ENCODE measurements at places on chromosomes 4 and X.

GRCh38 chrX:102345916-102346315, 93.9 kb downstream of the NXF2B start:
- no peak for DNase-seq

- DNase-seq = no peak
Measured at GRCh38 chr4:80986011-80986410, 44.5 kb upstream of the BMP3 start.

GRCh38 chr4:66565801-66566200, 895.5 kb upstream of the EPHA5 start:
- DNase-seq = no peak

GRCh38 chrX:49876750-49877149, 2.5 kb upstream of the USP27X start:
- no peak for DNase-seq

DNA sequence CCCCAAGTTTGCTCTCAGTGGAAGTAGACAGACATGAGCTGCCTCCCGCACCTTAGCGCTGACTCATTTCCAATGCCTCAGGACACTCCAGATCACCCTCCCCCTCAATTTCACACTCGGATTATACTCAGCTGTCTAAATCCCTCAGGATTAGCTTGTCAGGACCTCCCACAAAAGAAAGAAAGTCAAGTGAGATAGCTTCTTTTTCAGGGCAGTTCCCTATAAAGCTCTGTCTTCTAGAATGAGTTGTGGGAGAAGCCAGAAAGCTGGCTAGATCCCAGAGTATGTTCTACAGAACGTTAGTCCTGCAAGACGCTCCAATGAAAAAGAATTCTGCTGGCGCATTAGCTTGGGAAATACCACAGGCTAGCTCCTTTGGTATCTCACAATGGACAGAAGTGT, 51.2 kb upstream of the MTNR1A start:
- no peak for DNase-seq

DNA sequence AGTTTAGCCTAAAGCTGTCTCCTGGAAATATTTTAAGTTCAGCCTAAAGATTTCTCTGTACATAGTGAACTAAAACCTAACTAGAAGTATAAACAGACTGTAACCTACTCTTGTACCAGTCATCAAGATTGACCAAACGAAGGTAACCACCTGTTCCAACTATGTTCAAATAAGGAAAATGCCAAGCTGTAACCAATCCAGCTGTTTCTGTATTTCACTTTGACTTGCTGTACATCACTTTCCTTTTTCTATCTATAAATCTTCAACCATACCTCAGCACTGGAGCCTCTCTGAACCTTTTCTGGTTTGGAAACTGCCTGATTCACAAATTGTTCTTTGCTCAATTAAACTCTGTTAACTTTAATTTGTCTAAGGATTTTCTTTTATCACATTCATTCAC, 3.1 kb upstream of the CYSLTR1 start:
- DNase-seq = no peak

- DNase-seq = peak; percentile 32
Measured at GRCh38 chrX:14936561-14936960, 63.3 kb downstream of the MOSPD2 start.

DNA sequence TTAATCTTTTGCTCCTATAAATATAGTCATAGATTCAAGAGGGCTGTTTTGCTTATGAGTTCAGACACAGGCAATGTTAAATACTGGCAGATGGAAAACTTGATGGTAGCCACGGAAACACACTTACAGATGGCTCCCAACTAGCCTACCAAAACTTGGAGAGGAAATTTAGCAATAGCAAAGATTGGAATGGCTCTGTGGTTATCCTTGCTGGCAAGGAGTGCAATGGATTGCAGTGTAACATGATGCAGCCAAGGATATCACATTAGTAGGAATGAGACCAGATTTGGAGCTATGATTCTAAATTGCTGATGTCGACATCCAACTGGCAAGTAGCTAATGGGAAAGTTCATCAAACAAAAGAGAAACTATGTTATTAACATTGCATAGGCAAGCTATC, 791.0 kb upstream of the DIAPH2 start:
- peak; percentile 4 for DNase-seq

DNA sequence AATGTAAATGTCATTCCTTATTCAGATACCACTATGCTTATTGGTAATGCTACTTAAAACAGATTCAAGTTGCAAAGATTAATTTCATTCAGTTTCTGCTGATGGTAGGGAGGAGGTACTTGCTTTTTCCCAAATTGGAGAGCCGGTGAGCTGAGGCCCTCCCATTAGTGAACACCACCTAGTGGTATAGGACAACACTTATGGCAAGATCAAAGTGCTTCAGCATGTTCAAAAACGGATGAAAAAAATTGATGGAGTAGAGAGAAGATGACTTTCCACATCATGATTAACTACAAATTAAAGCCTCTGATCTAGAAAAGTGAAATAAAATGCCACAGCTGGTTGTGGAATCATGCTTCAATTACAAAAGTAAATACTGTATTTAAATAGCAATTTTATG, 112.9 kb downstream of the MBNL3 start:
- no peak for DNase-seq

GRCh38 chrX:136909706-136910564, 29.4 kb upstream of the RBMX start:
- DNase-seq = peak; percentile 86

- DNase-seq = no peak
Measured at GRCh38 chr4:172881645-172882044, 287.0 kb upstream of the GALNT7 start.

DNA sequence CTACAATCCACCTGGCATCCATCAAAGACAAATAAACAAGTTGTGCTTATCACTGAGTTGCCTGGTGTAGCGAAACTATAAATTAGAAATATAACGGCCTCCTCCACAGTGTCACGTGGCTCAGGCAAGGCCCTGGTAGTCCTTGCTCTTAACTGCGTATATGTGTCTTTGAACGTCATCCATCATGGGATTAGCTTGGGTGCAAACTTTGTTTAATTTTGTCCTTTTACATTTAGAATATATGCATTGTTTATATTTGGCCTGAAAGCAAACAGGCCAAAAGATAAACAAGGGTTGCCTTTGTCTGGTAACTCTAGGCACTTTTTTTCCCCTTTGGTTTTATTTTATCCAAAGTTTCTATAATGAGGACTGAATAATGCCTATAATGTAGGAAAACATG, 184.9 kb downstream of the KIT start:
- DNase-seq = no peak

- no peak for DNase-seq
Measured at GRCh38 chrX:138777230-138777629, 65.7 kb upstream of the FGF13 start.

- peak; percentile 8 for DNase-seq
Measured at GRCh38 chrX:154890990-154891639, 5.0 kb downstream of the F8A1 start.
